ENCODE measurements at places on chromosomes 4 and X. TPM values are rescaled to one million over a fixed set of nuclear protein-coding genes. Genes with fewer than 3 reads are reported as not detected.

TDO2 gene
- total RNA-seq: 0.58 TPM

CPZ gene
- total RNA-seq: 0.63 TPM

MAGEA8 gene
- total RNA-seq: not detected

NUDT10 gene
- 2.9 TPM for total RNA-seq

BMP2K gene
- total RNA-seq: 67.5 TPM

RPL34 gene
- total RNA-seq: 883 TPM

VEGFD gene
- total RNA-seq: 1.6 TPM

ZCCHC13 gene
- not detected for total RNA-seq

Measured in mucosa of descending colon (tissue), 3 donors.